ENCODE measurements at places on chromosomes 1 and 21.

GRCh38 chr1:228083871-228084278 is 1.4 kb downstream of the ARF1 start:
- DNase-seq = peak; percentile 33

DNA sequence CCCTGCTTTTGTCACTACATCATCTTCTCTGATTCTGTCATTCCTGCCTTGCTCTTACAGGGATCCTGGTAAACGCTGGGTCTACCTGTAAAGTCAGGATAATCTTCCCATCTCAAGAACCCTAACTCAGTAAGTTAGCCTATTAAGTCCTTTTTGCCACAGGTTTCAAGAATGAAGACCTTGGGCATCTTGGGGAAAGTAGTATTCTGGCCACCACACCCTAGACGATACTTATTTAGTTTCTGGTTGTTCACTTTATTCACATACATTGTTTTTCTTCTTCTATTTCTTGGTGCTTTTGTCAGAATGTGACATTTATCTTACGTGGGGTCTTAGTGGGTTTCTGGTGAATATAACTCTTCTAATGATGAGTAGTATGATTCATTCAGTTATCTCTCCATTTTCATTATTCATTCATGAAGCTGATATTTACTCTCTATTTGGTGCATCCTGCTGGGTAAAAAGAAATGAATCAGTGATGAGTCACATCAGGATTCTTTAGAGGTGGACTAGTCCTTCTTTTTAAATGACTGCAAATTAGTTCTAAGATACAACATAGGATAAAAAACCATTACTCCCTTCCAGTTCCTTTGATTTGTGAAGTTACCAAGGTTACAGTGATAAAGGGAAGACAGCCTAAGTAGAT is 514.4 kb upstream of the B3GALT2 start:
- no peak for DNase-seq

GRCh38 chr1:233295237-233295974 is at the start of gene PCNX2:
TSS of gene PCNX2 (minus strand) at chr1:233295725. CDS start at chr1:233295478, 247 bp downstream.
- peak; percentile 41 for DNase-seq

- no peak for DNase-seq
Observed at GRCh38 chr1:36782085-36782484, 252.2 kb downstream of the GRIK3 start.

DNA sequence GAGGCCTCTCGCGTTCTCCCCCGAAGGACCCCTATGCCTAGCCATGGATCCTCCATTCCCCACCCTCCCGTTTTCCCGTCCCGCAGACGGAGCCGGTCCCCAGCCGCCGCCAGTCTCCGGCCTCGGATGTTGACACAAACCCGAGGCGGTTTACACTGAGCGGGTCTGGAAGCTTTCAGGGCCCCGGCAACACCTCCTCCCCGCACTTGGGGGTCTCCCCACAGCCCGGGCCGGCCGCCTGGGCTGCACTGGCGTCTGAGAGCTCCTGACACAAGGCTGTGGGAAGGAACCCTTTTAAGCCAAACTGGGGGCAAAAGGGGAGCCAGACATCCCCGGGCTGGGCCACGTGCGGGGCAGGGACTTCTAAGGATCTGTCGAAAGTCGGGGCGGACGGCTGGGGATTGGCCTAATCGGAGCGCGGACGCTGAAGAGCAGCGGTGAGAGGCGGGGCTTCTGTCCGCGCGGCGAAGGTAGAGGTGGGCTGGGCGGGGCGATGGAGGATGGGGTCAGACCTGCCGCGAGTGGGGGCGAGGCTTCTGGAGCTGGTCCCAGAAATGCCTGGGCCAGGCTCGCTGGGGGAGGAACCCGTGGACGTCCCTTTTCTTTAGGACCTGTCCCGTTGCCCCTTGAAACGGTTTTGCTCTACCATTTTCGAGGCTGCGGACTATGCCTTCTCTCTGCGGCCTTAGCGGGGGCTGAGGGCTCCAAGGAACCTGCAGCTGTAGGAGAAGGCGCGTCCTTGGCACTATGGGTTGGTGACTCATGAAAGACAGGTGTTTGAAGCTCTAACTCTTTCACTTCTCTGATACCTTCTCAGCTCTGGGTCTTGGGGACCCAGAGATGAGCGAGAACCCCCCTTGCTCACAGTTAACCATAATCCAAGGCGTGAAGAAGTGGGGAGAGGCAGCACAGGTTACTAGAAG is 1.2 kb upstream of the HPCAL4 start:
- no peak for DNase-seq

- DNase-seq = no peak
Observed at GRCh38 chr1:33685256-33685655, 178.6 kb upstream of the HMGB4 start.

- peak; percentile 22 for DNase-seq
Observed at GRCh38 chr21:36129219-36129618, 5.7 kb upstream of the CBR3 start.

- DNase-seq = no peak
Observed at GRCh38 chr1:236750928-236751327, 44.2 kb upstream of the MTR start.

DNA sequence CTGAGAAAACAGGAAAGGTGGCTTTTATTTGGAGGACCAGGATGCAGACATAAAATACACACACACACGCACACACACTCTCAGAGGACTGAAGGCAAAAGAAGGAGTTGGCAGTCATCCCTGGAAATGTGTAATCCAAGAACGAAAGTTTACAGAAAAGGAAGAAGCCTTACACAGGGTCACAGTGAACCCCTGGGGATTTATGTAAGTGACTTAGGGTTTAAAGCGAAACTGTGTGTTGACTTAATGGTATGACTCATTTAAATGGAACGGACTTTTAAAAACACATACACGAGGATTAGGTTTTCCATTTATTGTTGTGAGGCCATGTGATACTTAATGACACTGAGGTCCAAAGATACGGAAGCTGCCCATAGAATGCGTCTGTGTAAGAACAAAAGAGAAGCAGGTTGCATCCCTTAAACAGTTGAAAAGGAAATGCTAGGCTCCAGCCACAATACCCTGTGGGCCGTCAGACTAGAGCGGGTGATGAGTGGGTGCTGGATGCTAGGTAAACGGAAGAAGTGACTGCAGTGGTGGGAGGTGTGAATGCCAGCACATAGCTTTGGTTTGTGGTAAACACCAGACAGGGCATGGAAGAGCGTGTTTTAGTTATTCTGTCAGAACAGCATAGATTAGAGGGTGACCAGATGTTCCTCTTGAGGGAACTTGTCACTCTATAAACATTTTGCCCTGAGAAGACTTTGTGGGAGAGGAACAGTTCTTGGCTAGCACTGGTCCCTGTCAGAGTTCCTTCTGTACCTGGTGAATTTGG is 21.6 kb upstream of the BCL10 start:
- no peak for DNase-seq

DNA sequence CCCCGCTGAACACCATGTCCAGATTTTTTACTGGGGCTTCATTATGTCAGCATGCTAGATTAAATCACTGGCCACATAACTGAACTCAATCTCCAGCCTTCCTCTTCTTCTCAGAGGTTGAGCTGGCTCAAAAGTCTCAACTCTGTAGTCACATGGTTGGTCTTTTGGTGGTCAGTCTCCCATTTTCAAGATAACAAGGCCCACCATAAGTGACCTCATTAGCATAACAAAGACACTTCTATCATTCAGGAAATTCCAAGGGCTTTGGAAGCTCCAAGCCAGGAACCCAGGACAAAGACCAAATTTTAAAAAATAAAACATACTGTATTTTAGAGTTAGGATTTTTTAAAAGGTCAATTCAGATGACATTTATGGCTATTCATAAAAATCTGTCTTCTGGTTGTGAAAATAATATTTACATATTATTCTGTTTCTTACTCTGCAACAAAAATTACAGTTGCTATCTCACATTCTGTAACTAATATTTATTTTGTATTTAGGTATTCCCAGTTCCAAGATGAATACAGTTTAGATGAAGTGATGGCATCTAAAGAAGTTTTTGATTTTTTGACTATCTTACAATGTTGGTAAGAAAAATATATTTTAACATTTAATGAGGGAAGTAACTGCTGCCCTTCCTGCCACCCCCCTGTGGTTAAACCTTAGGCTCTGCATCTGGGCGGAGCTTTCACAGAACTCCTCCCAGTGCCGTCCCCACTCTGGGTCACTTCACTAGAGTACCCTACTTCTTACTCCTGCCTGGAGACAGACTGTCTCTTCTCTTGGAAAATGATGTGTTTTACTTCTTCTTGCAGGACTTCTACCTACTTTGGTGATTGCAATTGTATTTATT is 49.3 kb downstream of the SCP2 start:
- DNase-seq = no peak

- no peak for DNase-seq
Observed at GRCh38 chr1:82052563-82052962, 251.8 kb downstream of the ADGRL2 start.

GRCh38 chr1:87673309-87673708 is 344.6 kb downstream of the LMO4 start:
- DNase-seq = no peak

- no peak for DNase-seq
Observed at GRCh38 chr21:16241479-16241963, 511.7 kb downstream of the USP25 start.

GRCh38 chr1:156826630-156827029 is 10.0 kb upstream of the SH2D2A start:
- DNase-seq = no peak

DNA sequence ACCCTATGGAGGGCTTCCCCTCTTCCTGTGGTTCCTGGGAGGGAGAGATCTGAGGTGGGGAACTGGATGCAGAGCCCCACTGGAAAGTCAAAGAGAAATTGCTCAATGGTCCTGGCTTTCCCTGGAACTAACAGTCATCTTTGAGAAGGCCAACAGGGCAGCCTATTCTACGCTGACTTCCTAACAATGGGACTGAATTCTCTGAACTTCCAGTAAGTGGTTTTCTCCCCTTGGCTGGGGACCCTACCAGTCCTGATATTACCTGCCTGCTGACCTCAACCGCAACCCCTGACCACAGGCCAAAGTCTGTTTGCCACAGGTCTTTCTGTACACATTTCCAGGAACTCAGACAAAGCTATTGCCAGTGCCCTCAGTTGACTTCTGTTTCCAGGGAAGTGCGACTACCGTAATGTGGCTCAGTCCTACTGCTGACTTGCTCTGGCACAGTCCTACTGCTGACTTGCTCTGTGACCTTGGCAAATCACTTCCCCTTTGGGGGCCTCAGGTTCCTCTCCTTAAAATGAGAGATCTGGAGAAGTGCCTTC is 55.3 kb downstream of the C8B start:
- peak; percentile 86 for DNase-seq

DNA sequence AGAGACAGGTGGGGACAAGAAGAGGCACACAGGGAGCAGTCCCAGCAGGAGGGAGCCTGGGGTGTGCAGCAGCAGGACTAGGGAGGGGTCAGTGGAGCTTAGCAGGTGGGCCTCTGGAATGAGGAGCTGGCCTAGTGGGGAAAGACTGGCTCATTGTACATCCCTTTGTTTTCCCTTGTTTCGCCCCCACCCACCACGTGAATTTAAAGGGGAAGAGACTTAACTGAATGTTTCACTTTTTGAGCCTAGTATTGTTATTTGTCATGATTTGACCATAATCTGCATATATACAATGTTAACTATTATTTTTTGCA is 181.7 kb downstream of the DHRS3 start:
- DNase-seq = no peak

DNA sequence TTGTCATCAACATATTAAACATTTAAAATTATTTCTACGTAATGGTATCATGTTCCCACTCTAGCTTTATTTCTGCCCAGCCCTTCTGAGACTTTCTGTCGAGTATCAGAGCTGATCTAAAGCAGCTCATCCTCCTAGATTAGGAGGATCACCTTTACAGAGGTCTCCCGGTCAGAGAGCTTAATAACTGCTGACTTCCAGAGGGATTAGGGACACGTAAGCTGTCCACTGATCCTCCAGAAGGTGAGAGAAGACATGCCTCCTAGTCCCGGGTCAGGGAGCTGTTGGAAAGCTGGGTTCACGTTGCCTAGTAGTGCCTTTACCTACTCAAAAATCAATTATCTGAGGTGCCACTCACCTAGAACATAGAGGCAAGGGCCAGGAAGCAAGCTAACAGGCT is 31.2 kb upstream of the NADK start:
- no peak for DNase-seq

GRCh38 chr1:226938903-226939437 is 1.1 kb upstream of the COQ8A start:
- peak; percentile 41 for DNase-seq

GRCh38 chr1:230054092-230054749 is 12.8 kb upstream of the GALNT2 start:
- DNase-seq = no peak

GRCh38 chr1:201475915-201476669 is 7.1 kb upstream of the PHLDA3 start:
- no peak for DNase-seq

- DNase-seq = no peak
Observed at GRCh38 chr1:29960156-29960755, 723.9 kb downstream of the PTPRU start.

DNA sequence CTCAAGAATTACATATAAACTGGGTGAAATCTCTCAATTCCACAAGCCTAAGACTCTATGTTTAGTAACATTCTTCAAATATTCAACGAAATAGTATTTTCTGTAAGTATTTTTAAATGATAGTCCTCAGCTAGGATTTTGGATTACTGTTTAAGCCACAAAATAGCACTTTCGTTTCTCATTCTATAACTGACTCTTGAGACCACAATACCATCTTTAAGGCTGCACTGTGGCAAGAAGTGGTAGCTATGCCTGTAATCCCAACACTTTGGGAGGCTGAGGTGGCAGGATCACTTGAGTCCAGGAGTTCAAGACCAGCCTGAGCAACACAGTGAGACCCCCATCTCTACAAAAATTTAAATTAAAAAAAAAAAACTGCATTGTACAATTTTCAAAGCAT is 126.7 kb downstream of the CDC42BPA start:
- DNase-seq = no peak

DNA sequence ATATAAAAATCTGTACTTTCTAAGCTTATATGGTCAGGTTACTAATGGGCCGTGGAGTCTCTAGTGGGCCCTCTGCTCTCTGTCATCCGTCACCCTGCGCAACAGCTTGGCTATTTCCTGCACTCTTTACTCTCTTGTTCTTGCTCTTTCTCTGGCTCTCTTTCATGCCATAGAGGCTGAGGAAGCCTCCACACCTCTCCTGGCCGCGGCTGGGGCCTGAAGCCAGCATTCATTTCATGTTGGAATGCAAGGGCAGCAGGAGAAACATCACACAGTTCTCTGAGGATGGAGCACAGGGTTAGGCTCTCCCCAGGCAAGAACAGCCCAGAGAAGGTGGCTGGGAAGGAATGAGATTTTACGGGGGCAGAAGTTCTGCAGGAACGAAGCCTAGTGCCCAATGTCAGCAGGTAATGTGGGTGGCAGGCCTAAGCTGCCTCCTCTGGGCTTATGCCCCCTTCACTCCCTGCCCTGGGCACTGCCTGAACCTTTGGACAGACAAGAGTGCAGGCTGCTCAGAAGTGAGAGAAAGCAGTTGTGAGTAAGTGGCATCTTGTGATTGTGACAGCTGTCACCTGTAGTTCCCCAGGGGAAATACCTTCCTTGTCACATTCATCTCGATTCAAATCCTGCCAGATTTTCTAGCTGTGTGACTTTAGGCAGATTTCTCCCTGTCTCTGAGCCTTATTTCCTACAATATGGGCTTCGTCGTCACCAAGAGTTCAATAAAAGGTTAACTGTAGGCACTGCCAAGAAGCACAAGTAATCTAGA is 3.6 kb upstream of the FHAD1 start:
- DNase-seq = no peak

All from AML-193 (cell line).